DMS79 (cell line): ENCODE measurements at places on chromosomes 5 and 9.

DNA sequence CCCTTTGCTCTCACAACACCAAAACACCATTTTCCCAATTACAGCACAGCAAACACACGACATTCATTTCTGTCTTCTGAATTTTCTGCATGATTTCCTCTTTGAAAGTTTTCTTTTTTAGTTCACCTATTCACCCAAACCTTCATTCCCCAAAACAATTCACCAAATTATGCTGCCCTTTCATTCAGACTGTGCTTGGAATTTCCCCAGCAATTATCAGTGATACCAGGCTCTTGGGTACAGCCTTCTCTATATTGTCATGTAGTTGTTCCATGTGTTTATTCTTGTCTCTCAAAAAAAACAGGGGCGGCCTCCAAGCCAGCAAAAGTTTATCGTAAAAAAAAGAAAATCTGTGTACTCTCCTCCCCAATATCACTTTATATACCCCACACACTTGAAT, 9.0 kb upstream of the LIX1 start:
- no peak for DNase-seq

DNA sequence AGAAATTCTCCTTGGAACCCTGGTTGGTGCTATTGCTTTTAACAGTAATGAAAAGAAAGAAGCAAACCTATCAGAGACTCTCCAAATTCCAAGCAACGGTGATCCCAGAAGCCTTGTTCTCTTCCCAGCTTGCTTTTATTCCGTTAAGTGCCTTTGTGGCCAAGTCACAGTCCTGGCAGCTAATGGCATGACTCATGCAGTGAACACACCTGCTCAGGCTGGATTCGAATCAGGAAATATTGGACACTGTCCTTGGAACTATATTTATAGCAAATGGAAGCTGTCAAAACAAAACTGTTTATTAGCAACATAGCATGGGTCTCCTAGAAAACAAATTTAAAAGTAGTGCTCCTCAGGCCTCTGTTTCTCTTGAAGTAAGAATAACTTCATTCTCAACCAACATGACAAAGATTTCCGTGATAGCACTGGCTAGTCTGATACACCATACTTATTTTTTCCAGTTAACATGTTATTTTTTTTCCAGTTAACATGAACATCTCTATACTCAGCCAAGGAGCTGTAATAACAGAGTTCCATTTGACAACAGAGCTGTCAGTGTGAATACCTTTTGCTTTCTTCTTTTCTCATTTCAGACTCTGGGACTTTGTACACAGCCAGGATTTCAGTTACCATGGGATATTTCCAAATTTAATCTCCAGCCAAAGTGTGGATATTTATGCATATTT, 502.4 kb downstream of the GADD45G start:
- DNase-seq: peak; percentile 75

DNA sequence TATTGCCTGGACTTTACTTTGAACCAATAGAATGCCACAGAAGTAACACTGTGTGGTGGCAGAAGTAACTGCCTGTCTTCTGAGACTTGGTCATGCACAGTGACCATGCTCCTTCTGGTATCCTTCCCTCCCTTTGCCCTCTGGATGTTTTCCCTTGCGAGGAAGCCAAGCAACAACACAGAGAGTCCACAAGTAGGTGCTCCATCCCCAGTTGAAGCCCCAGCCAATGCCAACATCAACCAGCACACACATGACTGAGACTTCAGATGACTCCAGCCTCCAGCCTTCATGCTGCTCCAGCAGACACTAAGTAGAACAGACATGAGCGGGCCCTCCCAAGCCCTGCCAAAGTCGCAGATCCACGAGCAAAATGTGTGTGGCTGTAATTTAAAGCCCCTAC, 129.6 kb downstream of the EPB41L4A start:
- DNase-seq: no peak

DNA sequence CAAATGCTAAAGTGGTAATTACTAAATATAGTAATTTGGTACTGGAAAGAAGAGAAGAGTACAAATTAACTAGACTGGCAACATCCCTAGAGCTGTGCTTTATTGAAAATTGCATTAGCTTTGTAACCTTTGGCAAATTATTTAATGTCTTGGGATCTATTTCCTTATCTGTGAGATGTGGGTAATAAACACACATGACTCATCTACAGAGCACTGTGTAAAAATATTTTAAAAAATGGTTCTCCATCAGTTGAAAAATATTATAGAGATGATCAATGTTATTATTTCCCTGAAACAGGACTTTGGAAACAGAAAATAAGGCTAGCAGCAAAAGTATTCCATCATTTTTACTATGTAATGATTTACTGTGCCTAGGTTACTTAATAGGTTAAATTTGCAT, 1698.8 kb upstream of the CDH9 start:
- DNase-seq: no peak

DNA sequence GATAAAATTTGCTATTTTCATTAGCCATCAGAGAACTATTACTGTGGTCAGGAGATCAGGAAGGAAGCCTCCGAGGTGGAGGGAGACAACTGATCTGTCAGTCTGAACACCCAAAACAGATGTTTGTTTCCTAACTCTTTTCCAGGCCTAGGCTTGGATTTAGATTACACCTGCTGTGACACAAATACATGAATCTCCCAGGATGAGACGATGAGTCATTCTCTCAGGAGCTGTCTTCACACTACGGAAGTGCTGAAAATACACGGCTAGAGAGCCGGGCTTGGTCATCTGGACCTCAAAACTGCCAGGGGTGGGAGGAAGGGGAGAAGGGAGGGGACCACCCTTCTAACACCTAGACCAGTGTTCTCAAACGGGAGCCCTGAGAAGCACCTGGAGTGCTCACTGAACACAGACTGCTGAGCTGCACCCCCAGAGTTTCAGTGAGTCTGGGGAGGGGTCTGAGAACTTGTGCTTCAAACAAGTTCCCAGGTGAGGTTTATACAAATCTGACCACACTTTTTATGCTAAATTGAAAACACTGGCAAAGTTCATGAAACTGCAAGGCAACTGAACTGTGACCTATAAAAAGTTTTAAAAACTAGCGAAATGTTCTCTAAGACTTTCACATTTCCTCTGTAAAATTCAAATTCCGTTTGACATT, 80.3 kb upstream of the EQTN start:
- DNase-seq: no peak

DNA sequence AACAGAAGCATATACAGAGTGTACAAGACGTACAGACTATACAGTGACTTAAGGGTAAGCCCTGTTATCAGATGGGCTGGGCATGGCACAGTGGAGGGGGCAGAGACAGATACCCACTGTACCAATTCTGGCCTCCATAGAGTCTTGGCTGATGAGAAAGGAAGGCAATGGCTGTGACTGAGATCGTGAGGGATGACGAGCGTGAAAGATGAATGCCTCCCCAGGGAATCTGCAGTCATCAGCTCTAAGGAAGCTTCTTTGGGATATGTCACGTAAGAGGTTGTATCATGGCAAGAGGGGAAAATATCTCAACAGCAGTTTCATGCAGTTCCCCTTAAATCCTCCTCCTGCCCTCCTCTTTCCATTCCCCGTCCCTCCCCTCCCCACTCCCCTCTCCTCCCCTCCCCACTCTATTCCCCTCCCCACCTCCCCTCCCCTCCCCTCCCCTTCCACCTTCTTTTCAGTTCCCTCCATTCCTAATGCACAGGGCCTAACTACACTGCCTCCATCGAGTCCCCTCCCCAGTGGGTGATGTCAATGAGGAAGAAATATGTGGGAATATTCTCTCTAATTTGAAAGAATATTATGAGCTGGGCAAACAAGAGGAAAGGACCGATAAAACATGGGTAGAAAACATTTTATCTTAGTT, 226.4 kb upstream of the DAP start:
- DNase-seq: no peak

DNA sequence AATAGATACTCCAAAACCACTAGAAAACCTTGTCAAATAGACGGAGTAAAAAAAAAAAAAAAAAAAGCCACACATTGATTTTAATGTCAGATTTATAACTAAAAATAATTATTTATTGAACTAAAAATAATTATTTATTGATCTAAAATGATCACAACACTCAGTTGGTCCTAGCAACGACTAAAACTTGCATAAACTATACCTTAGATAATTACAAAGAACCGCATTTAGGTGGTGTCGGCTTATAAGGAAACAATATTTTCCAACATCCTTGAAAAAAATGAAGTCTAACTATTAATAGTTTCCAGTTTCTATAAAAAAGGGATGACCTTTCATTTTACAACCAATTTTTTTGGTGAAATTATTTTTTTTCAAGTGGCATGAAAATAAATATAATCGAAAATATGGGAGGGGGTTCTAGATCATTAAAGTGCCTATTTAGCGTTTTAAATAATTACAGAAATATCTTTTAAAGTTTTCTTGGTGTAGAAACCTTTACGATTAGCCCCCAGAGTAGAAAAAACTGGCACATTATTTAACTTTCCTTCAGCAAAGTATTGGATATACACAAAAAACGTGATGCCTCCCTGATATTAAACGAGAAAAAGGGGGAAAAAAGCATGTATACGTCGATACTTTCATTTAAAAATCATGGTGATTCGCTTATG, 3.7 kb downstream of the ARRDC3 start:
- no peak for DNase-seq

- no peak for DNase-seq
These were observed 387.2 kb downstream of the ARHGEF28 start for GRCh38 chr5:74013222-74013621.

DNA sequence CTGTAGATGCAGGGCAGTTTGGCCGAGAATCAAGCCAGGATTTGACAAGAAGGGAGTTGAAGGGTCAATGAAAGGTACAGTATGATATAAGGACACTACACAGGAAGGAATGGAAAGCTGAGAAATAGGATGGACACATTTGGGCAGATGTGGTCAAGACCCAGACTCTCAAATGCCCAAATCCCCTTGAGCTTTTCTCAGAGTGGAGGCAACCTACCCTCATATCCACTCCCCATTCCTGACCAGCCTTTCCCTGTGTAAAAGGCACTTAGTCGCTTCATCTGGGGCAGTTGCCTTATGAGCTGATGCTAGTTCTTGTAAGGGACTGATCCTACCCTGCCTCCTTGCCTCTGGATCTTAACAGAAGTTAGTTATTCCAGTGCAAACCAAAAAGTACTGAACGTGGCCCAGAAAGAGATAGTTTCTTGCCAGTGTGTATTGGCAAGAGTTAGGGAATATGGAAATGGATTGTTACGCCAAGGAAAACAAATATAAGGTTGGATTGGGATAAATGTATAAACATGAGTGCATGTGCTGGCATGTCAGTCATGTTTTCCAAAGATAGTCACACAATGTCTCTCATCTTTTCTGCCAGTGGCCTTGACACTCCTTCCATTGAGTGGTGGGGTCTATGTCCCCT, 4.1 kb upstream of the MCCC2 start:
- DNase-seq: no peak

DNA sequence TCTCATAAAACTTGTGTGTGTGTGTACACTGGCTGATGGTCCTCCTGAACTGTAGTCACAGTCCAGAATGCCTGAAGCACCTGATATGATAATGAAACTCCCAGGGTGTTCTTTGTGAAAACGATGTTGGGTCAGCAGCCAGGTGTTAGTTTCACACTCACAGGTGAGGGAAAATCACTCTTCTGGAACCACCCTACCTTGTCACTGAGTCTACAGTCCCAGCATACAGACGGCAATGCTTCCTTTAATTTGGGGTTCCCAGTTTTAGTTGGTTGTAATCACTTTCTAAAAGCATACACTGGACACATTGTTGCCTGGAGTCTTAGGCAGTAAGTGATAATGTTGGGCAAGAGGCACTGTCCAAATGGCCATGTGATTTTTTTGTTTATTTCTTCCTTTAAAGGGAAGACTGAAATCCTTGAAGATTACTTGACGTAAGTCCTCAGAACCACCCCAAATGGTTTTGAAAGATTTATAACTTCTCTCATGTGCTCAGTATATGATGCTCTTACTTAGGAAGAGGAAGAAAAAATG, 18.2 kb upstream of the MGAT1 start:
- DNase-seq: no peak

GRCh38 chr5:78896132-78896531, 89.0 kb downstream of the ARSB start:
- DNase-seq: no peak

- no peak for DNase-seq
These were observed 166.6 kb downstream of the SLC28A3 start for GRCh38 chr9:84173961-84174360.

DNA sequence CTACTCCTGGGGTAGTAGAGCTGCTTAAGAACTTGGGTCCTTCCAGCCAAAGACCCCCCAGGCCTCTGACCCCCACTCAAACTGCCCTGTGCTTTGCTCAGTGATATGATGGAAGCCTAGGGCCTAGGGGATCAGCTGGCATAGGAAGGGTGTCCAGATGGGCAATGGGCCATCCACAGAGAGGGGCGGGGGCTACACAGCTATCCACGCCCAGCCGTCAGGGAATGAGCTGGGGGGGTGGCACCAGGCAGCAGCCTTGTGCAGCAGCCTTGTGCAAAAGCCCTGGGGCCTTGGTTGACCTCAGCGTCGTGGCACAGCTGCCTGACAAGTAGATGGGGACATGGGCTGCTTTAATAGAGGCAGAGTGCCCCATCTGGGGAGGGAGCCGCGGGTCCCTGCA, 43.2 kb downstream of the DAB2IP start:
- DNase-seq: no peak

GRCh38 chr5:36655161-36655560, 48.8 kb downstream of the SLC1A3 start:
- no peak for DNase-seq

- no peak for DNase-seq
These were observed 5.7 kb upstream of the STING1 start for GRCh38 chr5:139488260-139488659.

DNA sequence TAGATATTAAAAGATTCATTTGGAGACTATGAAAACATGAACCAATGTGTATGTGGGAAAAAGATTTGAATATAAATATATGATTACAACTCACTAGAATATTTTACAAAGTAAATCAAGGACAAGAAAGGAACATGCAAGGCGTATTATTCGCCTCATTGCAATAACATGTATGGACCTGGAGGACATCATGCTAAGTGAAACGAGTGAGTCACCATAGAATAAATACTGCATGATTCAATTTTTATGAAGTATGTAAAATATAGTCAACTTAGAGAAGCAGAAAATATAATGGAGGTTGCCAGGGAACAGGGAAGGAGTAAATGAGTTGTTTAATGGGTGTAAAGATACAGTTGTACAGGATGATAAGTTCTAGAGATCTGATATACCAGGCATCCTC, 4.9 kb downstream of the TXNDC8 start:
- no peak for DNase-seq

DNA sequence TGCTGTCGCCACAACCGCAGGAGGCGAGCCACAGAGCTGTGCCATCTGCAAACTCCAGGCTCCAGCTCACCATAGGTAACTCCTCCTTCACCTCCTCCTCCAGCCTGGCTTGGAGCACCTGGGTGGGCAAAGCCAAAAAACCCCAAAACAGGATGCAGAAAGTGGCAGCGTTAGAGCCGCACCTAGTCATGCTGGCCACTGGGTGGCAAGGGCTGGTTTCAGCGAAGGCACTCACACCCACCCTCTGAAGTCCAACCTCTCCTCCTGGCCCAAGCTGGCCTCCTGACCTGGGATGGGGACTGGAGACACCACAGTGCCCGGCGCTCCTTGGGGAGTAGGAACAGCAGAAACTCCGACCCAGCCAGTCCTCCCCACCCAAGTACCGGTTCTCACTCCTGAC, 28.7 kb upstream of the ZNF354B start:
- no peak for DNase-seq
